ENCODE measurements at places on chromosomes 7 and 10.

DNA sequence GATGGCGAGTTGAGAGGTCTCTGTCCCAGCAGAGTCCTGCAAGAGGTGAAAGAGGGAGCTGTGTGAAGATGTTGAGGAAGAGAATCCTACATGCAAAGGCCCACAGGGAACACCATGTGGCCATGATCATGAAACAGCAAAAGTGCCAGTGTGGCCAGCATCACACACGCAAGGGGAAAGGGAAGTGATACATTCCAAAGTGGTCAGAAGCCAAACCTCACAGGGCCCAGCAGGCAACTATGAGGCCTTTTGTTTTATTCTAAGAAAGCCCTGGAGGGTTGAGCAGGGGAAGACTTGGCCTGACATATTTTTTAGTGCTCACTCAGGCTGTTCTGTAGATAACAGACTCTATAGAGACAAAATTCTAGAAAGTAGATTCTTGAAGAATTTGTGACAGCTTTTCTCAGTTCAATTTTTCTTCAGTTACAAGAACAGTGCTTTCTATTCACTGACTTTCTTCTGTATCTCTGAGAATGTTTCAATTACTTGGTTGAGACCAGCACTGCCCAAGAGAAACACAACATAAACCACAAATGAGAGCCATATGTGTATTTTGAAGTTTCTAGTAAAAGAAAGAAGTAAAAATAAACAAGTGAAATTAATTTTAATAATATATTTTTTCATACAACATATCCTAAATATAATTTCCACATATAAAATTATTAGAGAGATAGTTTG is 82.3 kb downstream of the HTR7 start:
- DNase-seq, result no peak

- DNase-seq, result peak; percentile 73
These were observed at the start of gene CAMK1D for GRCh38 chr10:12348870-12349628. TSS of gene CAMK1D (plus strand) at chr10:12349547.

DNA sequence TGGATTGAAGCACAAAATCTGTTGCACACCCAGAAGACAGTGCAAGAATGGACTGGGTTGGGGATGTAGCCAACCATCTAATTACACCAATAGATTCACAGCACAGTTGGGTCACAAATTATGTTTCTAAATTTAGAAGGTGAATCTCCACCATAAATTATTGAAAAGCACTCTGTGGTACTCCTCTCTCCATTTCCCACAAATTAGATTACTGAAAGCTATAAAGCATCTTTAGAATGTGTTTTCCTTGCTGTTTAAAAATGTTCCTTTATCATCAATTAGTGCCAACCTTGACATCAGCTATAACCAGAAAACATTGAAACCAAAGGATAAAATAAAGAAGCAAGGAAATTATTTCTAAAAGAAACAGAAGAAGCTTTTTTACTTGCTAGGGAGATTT is 39.9 kb upstream of the HDAC9 start:
- no peak for DNase-seq

DNA sequence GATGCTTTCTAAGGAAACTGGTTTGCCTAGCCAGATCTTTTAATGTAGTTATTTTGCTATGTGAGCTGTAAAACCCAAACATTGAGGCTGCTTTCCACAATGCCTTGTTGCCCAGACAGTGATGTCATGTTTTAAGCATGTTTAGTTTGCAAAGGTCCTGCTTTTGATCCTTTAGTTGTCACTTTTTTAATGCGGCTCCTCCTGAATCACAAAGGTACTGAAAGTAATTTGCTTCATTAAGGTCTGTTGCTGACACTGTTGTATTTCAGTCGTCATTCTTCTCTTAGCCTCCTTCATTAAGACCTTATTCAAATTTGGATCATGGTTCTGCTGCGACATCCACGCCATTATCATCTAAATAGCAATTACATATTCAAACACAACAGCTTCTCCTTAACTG is 10.6 kb downstream of the RPA3 start:
- no peak for DNase-seq

DNA sequence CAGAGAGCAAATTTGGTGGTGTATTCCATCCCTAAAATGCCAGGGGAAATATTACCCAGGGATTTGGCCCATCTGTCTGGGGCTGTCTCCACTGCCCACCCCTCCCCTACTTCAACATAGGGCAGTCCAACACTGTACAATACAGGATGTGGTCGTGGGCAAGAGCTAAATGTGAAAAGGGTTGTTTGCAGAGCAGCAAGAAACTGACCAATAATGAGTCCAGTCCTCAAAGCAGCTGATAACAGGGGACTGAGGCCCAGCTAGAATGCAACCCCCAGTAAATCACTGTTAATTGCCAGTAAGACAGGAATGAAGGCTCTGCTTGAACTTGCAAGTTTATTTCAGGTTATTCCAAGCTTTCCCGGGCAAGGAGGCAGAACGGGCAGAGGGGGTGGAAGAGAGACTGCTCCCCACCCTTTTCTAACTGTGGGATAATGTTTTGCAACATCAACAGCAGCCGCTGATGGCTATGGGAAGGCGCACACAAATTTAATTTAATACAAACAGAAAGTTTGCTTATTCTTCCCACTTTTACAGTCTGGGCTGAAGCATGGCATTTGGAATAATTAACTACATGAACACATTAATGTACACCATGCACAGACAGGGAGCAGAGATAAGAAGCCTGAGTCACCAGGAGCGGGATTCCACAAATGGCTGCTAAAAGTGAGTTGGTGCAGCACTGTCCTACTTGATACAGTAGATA is 36.8 kb downstream of the AFAP1L2 start:
- DNase-seq, result no peak
